Esophagus muscularis mucosa (tissue), 4 donors: ENCODE measurements at places on chromosomes 5 and 9. TPM values are rescaled to one million over a fixed set of nuclear protein-coding genes. Genes with fewer than 3 reads are reported as not detected.

The GMCL2 gene
- not detected for total RNA-seq

The TRAF2 gene
- 14.8 TPM for total RNA-seq

The TPPP gene
- 19.5 TPM for total RNA-seq

The IFNK gene
- total RNA-seq, result not detected

The WDR38 gene
- not detected for total RNA-seq

The ISL1 gene
- not detected for total RNA-seq

The TBC1D9B gene
- 80.2 TPM for total RNA-seq

The TAF7 gene
- 44.0 TPM for total RNA-seq

The CATSPER3 gene
- total RNA-seq, result 0.42 TPM

DNA sequence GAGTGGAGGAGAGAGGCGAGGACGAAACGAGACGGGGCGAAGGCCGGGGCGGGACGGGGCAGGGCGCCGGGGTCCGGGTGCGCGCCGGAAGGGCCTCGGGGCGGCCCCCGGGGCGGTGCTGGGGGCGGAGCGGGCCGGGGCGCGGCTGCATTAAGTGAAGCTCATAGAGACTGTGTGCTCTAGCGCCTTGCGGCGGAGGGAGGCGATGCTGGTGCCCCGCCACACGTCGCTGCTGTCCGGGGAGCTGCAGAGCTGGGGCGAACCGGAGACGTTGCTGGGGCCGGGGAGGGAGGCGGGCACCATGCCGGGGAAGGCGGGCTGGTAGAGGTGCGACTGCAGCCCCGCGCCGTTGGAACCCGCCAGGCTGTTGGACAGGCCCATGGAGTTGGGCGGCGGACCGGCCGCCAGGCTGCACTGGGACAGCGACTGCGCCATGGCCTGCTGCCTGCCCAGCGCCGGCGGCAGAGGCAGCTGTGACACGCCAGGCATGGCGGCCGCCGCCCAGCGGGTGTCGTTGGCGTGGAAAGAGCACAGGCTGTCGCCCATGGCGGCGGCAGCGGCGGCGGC is 8.3 kb downstream of the OTP start:
- no peak for DNase-seq

DNA sequence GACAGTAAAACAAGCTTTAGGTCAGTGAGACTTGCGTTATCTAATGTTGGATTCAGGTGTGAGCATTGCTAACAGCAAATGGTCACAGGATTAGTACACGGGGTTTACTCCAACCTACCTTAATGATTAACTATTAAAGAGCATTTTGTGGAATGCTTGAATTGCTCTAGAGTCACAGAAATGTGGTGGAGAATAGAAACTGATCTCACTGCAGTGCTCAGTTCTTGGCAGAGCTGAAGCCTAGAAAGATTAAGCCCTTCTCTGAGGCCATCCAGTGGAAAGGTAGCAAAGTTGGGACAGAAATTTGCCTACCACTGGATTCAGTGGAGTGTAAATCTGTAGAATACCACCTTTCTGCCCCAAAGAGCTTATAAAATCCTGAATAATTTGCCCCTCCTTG is 60.9 kb downstream of the ICE1 start:
- DNase-seq, result no peak

DNA sequence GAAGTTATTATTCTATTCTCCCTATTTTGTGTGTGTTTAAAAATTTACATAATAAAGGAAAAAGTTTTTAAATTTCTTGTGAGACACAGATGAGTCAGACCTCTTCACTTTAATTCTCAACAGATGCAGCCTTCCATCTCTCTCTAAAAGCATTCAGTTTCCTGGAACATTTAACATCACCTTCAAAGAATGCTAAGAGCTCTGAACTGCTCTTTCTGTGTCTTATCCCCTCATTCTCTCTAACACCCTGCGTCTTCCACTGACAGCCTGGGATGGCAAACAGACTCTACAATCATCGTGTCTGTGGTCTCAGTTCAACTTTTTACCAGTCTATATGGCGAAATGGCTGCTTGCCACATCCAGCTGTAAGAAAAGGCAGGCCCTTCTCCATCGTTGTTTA is 173.0 kb downstream of the HINT1 start:
- no peak for DNase-seq

DNA sequence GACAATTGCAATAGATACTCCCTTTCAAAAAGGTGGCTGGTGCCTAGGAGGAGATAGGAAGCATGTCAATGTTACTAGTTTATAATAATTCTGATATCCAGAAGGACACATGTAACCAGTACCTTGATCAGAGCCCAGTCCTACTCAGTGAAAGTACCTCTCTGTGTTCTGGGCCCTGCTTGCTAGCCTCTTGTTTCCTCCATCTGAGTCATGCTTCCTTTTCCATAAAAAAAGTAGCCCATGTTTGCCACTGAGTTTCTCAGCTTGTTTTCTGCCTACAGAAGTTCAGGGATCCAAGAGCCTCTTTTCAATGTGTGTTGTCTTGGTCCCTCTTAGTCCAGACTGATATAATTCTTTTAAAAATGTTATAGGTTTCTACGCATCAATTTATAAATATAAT is 149.0 kb downstream of the SSBP2 start:
- DNase-seq, result no peak

- no peak for DNase-seq
Observed at GRCh38 chr9:133129001-133129795, 8.2 kb upstream of the RALGDS start.

DNA sequence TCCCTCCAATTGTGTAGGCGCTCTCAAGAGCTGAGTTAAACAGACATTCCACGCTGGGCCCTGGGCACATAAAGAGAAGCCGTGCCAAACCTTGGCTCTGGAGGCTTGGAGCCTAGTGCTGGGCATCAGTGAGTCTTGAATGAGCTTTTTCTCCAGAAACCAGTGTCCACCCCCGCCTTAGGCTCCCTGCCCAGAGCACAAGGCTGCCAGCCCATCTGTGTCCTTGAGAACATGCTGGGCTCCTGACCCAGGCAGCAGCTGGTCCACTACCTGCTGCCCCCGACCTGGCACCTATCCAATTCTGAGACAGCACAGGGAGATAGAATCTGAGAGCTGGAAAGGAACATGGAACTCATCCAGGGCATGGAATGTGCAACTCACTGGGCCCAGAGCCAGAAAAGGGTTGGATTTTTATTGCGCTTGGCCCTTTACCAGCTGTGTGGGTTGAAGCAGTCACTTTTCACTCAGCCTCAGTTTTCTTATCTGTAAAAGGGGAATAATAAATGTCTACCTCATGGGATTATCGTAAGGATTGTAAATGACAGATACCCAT is 92.4 kb upstream of the CPLX2 start:
- DNase-seq, result no peak

DNA sequence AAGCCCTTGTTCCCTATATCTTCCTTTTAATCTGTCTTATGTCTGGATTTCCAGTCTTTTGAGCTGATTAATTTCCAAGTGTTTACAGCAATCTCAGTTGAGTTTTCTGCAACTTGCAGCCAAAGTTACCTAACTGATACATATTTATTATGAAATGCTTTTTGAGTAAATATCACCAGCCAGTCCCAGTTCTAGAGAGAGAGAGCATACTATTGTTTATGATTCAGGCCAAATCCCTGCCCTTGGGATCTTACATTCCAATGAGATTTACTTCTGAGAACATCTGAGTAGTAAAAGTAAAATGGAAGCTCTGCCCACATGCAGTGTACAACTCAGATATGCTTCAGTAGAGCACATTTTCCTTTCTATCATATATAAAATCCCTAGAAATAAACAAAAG is 661.7 kb downstream of the KCTD16 start:
- DNase-seq, result no peak

DNA sequence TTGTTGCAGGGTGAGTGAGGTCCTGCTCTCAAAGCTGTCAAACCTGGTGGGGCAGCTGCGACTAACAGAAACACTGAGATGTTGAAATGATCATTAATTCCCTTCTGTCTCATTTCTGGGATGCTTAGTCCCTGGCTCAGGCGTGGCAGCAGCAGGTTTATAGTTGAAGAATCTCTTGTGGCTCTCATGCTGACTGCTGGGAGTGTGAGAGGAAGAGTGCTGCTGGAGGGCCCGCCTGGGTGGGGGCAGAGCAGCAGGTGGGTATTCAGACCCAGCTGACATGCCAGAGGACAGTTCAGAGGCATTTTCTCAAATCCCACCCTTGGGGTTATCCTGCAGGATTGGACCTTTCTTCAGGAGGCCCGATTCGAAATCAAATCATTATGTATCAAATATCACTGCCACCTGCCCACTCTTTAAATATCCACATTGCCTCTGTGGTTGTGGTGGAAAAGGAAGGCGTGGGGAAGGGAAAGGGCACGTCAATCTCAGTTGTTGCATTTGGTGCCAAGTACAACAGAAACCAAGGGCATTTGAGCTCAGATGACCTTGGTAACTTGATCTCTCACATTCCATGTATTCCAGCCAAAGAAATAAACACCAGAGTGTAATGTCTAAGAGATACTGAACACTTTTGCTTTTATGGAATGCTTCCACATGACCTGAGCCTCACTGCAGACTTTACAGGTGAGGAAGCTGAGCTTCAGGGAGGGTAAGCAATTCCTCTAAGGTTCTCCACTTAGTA is 224.3 kb downstream of the AOPEP start:
- no peak for DNase-seq

GRCh38 chr5:16784843-16785791 is 151.0 kb downstream of the MYO10 start:
- DNase-seq, result no peak

- DNase-seq, result no peak
Observed at GRCh38 chr9:72826996-72827949, 125.6 kb downstream of the ALDH1A1 start.

- peak; percentile 89 for DNase-seq
Observed at GRCh38 chr5:3225201-3225960, 370.3 kb upstream of the IRX1 start.

- no peak for DNase-seq
Observed at GRCh38 chr5:5710471-5710870, 288.0 kb downstream of the ICE1 start.

DNA sequence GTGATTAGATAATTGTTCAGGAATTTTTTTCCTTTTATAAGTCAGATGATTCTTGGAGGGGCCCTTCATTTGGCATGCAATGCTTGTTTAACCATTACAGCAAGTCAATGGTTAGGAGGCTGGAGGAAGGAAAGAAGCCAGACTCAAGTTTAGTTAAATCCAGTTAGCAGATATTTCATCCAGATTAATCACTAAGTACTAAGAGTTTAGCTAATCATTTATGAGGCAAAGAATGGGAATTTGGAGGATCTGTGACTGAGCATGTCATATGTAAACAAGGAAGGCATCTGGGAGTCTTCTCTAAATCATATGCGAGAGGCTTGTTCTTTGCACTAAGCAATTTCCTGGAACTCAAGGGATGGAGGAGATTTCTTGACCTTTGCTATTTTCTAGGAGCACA is 145.3 kb upstream of the SGCD start:
- DNase-seq, result no peak

DNA sequence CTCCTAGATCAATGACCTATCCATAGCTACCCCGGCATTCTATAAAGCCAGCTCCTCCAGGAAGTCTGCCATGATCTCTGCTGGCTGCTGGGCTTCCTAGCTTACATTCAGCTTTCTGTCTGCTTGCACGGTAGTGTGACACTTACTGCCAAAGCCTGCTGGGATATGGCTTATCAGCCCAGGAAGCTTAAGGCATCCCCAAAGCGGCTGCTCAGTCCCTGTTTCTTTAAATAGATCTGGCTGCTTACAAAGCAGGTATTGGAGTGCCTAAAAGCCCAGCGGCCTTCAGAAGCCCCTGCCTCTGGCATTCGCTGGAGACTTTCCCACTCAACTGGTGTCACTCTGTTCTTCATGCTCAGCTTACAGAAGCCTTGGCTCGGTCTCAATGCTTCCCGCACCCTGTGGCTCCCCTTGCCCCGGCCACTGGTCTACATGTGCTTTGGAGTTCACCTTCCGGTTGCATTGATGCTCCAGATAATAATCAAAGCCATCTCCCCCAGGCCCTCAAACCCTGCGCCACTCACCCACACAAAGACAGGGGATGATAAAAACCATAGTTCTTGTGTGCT is 31.3 kb upstream of the STRBP start:
- DNase-seq, result no peak

DNA sequence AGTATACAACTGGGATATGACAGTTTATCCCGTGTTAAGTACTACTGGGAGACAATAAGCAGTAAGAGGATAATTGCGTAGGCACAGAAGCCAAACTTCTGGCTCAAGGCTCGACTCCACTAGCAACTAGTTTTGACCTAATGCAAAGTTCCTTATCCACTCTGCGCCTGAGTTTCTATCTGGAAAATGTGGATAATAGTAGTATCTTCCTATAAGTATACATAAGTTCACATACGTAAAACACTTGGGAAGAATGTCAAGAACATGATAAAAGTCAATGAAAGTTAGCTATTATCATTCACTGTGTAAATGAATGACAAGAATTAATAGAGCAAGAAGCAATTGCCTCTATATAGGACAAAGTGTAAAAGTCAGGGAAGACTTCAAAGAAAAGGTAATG is 45.7 kb downstream of the FTMT start:
- DNase-seq, result no peak

DNA sequence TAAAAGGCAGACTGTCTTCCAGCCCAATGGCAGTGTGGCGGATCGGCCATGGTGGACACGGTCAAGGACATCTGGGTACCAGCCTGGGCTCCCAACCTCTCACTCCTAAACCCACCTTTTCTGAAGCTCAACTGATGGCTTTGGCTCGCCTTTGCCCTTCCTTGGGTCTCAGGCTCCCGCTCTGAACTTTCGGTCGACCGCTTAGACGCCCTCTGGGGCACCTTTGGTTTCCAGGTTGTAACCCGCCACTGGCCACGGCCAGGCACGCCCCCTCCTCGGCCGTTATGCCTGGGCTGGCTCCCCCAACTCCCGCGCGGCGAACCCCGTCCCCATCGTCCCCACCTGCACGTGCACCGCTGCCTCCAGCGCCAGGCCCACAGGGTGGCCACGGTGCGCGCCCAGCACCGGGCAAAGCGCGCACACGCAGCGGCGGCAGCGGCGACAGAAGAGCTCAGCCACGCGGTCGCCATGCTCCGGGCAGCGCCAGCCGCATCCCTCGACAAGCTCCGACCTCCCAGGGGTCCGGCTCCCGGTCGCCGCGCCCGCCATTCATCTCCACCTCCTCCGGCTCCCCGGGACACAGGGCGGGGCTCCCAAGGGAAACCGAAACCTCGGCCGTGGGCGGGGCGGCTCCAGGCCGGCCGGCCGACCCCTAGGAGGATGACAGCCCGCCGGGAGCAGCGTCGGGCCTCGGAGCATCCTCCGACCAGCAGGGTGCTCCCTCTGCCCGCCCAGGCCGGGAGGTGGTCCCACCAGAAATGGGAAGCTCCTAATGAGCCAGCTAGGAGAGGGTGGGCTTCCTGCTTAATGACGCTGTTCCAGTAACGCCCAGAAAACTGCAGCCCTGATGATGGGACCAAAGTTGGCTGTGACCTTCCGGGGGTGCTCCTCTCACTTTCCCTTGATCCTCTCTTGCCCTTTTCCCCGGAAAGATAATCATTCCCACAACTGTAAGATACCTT is at the start of gene TRIM14:
TSS of gene TRIM14 (minus strand) at position 583 of the 962 bp plus-strand sequence. CDS start at position 549, 34 bp downstream.
- DNase-seq, result no peak

GRCh38 chr5:129216001-129216400 is 121.5 kb downstream of the ISOC1 start:
- DNase-seq, result no peak

DNA sequence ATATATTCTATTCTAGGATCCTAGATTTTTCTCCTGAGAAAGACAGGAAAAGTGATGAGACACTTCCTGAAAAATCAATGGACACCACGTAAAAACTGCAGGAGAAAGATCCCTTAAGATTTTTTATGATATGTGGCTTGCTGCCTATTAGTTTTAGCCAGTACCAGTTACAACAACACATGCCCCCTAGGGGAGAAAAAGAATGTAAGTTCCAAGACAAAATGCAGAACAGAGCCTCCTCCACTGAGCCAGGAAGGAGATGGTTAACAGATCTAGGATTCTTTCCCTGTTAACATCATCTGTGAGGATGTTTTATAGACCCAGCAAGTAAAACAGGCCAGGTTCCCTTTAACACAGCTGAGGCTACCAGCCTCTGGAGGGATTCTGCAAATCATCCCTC is 574.7 kb downstream of the TLE4 start:
- DNase-seq, result no peak
